Kidney epithelial cell (primary cell): ENCODE measurements at places on chromosomes 13 and 19. TPM values are rescaled to one million over a fixed set of nuclear protein-coding genes. Genes with fewer than 3 reads are reported as not detected.

CHST8 gene
- not detected in 2 replicates for total RNA-seq

ARL11 gene
- total RNA-seq: 0.14 TPM in 1 of 2 replicates, not detected in the other

PRODH2 gene
- not detected in 2 replicates for total RNA-seq

TRIM13 gene
- total RNA-seq: 17.2 and 17.5 TPM in 2 replicates

FLT1 gene
- 0.75 and 0.96 TPM in 2 replicates for total RNA-seq
